ENCODE measurements at places on chromosomes 6 and 20. TPM values are rescaled to one million over a fixed set of nuclear protein-coding genes. Genes with fewer than 3 reads are reported as not detected.

- no peaks in the 10 kb centered on the region for H3K36me3 ChIP-seq
- peaks cover 10% of the 10 kb centered on the region for H3K4me1 ChIP-seq
- H3K27me3 ChIP-seq, result peaks cover 9% of the 10 kb centered on the region
Measured at GRCh38 chr20:62376112-62377063, 9.3 kb upstream of the LAMA5 start.

DNA sequence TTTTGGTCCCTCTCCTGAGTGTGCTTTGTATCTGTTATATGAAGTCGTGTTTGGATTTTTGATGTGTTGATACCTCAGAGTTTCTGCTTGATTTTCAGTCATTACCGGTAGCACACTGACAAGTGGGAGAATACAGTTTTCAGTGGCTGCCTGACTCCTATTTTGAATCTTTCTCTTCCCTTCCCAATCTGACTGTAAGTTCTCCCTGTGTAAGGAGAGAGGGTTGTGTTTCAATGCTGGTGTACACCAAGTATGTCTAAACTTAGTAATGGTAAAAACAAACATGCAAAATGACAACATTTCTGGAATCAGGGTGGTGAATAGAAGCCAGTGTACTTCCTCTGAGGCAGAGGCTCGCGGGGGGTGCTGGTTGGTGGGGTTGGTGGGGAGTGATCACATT is 103.4 kb downstream of the HIVEP1 start:
- H3K36me3 ChIP-seq, result peaks cover under 1% of the 10 kb centered on the region
- no peak overlapping the region for H3K4me3 ChIP-seq
- H3K27ac ChIP-seq, result no peak overlapping the region
- H3K4me1 ChIP-seq, result peaks cover 15% of the 10 kb centered on the region
- no peak for DNase-seq
- H3K27me3 ChIP-seq, result no peaks in the 10 kb centered on the region

DNA sequence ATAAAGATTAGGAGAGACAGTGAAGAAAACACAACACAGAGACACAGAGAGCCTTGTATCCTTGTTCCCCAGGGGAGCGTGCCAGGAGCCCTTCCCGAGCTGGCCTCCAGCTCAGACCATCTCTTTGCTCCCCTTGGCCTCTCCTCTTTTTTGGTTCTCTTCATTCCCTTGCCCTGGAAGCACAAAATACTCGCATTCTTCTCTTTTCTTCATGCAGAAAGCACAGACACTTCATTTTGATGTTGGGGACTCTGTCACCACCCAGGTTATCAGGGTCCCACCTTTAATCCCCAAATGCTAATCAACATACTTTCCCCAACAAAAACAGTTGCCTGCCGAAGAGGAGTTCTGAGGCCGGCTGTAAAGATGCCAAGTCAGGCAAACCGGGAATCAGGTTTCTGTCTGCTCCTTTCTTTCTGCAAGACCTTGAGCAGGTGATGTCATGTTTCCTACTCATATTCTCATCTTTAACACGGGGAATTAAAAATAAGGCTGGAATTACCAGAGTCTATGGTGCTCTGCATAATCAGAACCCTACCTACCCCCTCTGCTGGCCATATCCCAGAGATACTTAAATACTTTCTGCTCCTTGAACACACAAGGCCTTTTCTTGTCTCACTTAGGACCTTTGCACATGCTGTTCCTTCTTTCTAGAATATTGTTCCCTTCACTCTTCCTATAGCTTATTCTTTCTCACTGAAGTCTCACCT is 21.7 kb downstream of the TGM6 start:
- no peaks in the 10 kb centered on the region for H3K36me3 ChIP-seq
- no peak overlapping the region for H3K27ac ChIP-seq
- H3K4me1 ChIP-seq, result no peaks in the 10 kb centered on the region
- H3K27me3 ChIP-seq, result peaks cover 3% of the 10 kb centered on the region
- H3K4me3 ChIP-seq, result no peak overlapping the region

- no peak overlapping the region for H3K4me3 ChIP-seq
- H3K36me3 ChIP-seq, result no peaks in the 10 kb centered on the region
- DNase-seq, result no peak
- H3K27me3 ChIP-seq, result no peaks in the 10 kb centered on the region
- H3K4me1 ChIP-seq, result peaks cover 5% of the 10 kb centered on the region
Measured at GRCh38 chr6:34897130-34897529, 8.1 kb downstream of the ANKS1A start.

GRCh38 chr6:71446470-71446869 is 157.9 kb downstream of the OGFRL1 start:
- H3K36me3 ChIP-seq, result no peaks in the 10 kb centered on the region
- H3K27ac ChIP-seq, result no peak overlapping the region
- no peaks in the 10 kb centered on the region for H3K27me3 ChIP-seq
- H3K4me3 ChIP-seq, result no peak overlapping the region

- DNase-seq, result peak; percentile 4
- H3K4me1 ChIP-seq, result no peaks in the 10 kb centered on the region
- H3K36me3 ChIP-seq, result no peaks in the 10 kb centered on the region
- no peak overlapping the region for H3K4me3 ChIP-seq
Measured at GRCh38 chr6:114735025-114735735, 392.4 kb upstream of the HS3ST5 start.

- DNase-seq, result no peak
- no peak overlapping the region for H3K27ac ChIP-seq
- H3K4me3 ChIP-seq, result no peak overlapping the region
- no peaks in the 10 kb centered on the region for H3K36me3 ChIP-seq
Measured at GRCh38 chr6:85163156-85164080, 286.5 kb upstream of the NT5E start.

- peaks cover 58% of the 10 kb centered on the region for H3K27me3 ChIP-seq
- peaks cover 19% of the 10 kb centered on the region for H3K4me1 ChIP-seq
- peak; percentile 83 for DNase-seq
- no peak overlapping the region for H3K4me3 ChIP-seq
- H3K27ac ChIP-seq, result no peak overlapping the region
Measured at GRCh38 chr20:37911838-37912281, 8.9 kb downstream of the VSTM2L start.

GRCh38 chr6:1233924-1234323 is 78.0 kb upstream of the FOXQ1 start:
- no peak for DNase-seq
- peaks cover 13% of the 10 kb centered on the region for H3K27me3 ChIP-seq
- no peak overlapping the region for H3K4me3 ChIP-seq

GRCh38 chr6:51842061-51842803 is 245.2 kb downstream of the PKHD1 start:
- no peaks in the 10 kb centered on the region for H3K36me3 ChIP-seq
- no peaks in the 10 kb centered on the region for H3K27me3 ChIP-seq
- no peak overlapping the region for H3K4me3 ChIP-seq

DNA sequence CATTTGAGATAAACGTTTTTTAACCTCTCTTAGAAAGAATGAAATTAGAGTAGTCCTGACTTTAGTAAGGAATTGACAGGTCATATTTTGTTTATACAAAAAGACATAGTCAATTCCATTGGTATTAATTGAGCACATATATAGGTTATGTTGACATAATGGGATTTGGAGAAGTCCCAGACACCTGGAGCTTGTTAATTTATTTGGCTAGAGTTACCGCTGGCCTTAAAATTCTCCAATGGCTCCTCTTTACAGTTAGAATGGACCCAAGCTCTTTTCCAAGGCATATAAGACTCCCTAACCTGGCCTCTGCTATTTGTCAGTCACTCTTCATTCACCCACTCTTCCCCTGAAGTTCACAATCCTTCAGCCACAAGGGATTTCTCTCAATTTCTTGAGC is 221.3 kb downstream of the CBLN4 start:
- H3K27ac ChIP-seq, result no peak overlapping the region
- no peaks in the 10 kb centered on the region for H3K36me3 ChIP-seq
- H3K27me3 ChIP-seq, result no peaks in the 10 kb centered on the region
- no peaks in the 10 kb centered on the region for H3K4me1 ChIP-seq

- no peak overlapping the region for H3K4me3 ChIP-seq
- no peaks in the 10 kb centered on the region for H3K4me1 ChIP-seq
- peaks cover 19% of the 10 kb centered on the region for H3K27me3 ChIP-seq
- H3K27ac ChIP-seq, result no peak overlapping the region
- H3K36me3 ChIP-seq, result no peaks in the 10 kb centered on the region
Measured at GRCh38 chr6:44593539-44593944, 206.0 kb downstream of the CDC5L start.

- H3K27ac ChIP-seq, result no peak overlapping the region
- no peaks in the 10 kb centered on the region for H3K4me1 ChIP-seq
- DNase-seq, result no peak
- no peaks in the 10 kb centered on the region for H3K27me3 ChIP-seq
- no peaks in the 10 kb centered on the region for H3K36me3 ChIP-seq
Measured at GRCh38 chr6:133218852-133219251, 22.3 kb upstream of the EYA4 start.

GRCh38 chr6:12578751-12579150 is 137.8 kb upstream of the PHACTR1 start:
- DNase-seq, result peak; percentile 81
- H3K4me1 ChIP-seq, result peaks cover 22% of the 10 kb centered on the region
- H3K27ac ChIP-seq, result peak overlapping the region; percentile 42
- H3K4me3 ChIP-seq, result no peak overlapping the region

- no peaks in the 10 kb centered on the region for H3K36me3 ChIP-seq
- H3K27me3 ChIP-seq, result no peaks in the 10 kb centered on the region
- H3K4me1 ChIP-seq, result no peaks in the 10 kb centered on the region
- DNase-seq, result no peak
- H3K27ac ChIP-seq, result no peak overlapping the region
Measured at GRCh38 chr6:48917233-48917632, 545.8 kb downstream of the MMUT start.

Gene TBXT
- total RNA-seq, result not detected

GRCh38 chr6:2957696-2958330 is 13.6 kb downstream of the SERPINB6 start:
- H3K27ac ChIP-seq, result no peak overlapping the region
- H3K4me1 ChIP-seq, result peaks cover 34% of the 10 kb centered on the region
- H3K27me3 ChIP-seq, result no peaks in the 10 kb centered on the region
- no peak for DNase-seq

DNA sequence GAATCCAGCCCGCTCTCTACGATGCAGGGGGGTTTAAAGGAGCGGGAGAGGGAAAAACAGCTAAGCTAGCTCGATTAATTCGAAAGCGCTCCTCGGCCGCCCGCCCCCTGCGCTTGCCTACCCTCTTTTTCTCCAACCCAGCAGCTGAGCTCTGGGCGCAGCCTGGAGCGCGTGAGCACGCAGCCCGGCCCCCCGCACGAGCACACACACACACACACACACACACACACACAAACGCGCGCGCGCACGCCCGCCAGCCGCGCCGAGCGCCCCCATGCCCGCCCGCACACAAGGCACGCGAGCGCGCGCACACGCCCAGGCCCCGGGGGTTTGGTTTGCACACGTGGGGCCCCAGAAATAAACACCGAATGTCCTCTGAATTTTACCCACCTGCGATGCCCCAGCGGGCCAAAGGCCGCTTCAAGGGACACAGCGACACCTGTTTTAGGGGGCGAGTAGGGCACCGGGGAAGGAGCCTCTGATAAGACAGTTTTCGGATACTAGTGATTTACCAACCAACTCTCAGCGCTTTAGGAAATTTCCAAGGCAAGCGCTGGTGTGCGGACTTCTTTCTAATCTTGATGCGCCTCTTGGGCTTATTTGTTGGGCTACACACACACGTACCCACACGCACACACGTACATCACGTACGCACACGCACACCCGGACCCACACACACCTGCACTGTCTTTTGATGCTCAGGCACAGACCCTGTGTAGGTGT is 802 bp upstream of the NRN1 start:
- peak; percentile 85 for DNase-seq
- peaks cover 9% of the 10 kb centered on the region for H3K4me1 ChIP-seq
- H3K27me3 ChIP-seq, result peaks cover 58% of the 10 kb centered on the region

GRCh38 chr20:14470977-14471661 is 133.7 kb upstream of the FLRT3 start:
- H3K27me3 ChIP-seq, result no peaks in the 10 kb centered on the region
- H3K27ac ChIP-seq, result no peak overlapping the region
- no peak overlapping the region for H3K4me3 ChIP-seq
- DNase-seq, result peak; percentile 22
- H3K4me1 ChIP-seq, result no peaks in the 10 kb centered on the region

- H3K4me3 ChIP-seq, result no peak overlapping the region
- DNase-seq, result peak; percentile 48
- H3K27me3 ChIP-seq, result no peaks in the 10 kb centered on the region
- H3K4me1 ChIP-seq, result peaks cover 11% of the 10 kb centered on the region
- no peaks in the 10 kb centered on the region for H3K36me3 ChIP-seq
Measured at GRCh38 chr6:56259234-56260077, 12.1 kb upstream of the COL21A1 start.

DNA sequence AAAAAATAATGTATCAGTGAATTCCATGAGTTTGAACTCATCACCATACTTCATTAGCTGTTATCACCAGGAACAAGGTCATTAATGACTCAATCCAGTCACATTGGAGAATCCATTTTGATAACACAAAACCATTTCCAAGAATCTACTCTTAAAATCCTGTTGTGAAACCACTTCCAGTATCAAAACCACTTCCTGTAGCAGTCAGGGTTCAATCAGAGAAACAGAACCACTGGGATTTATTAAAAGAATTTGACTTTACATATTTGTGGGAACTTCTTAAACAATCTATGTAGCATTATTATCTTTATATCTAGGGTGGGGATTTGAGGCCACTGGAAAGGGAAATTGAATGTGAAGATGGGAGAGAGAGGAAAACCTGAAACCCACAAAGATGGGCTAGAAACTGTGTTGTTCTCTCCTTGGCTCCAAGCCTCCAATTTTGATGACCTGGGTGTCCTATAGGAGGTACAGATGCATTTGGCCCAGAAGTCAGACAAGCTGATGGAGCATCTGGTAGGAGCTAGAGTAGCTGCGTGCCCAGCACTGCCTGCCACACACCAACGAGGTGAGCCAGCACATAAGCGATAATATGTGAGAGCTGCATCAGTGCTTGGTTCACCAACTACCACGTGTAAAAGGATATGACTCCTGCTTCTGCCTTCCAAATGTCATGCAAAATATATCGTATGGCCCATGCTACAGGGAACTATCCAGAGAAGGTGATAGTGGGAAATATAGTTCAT is 117.0 kb downstream of the TMEM200A start:
- peak overlapping the region; percentile 54 for H3K27ac ChIP-seq
- no peak overlapping the region for H3K4me3 ChIP-seq
- no peaks in the 10 kb centered on the region for H3K36me3 ChIP-seq

DNA sequence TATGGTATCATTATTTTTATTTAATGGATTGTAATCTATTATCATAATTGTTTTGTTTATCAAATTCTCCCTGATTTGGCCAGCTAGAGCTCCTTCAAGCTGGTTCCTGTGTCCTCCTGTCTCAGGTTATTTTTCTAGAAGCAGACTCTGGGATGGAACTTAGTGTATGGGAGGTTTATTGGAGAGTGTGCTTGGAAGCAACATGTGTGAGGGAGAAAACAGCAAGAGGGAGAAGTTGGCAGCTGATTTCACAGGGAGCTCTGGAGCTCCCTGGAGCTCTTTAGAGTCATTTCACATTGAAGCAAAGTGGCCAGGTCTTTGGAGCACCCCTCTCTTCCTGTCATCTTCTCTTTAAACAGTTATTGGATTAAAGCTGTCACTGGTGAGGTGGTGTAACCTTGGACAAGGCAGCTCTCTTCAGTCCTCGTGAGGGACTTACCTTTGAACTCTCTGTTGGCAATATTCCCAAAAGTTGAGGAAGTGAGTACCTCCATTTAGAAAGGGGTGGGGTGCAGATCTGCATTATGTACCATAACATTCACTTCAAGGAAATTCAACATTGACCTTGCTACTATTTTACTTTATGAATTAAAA is 103.6 kb downstream of the PHF3 start:
- no peak overlapping the region for H3K4me3 ChIP-seq
- no peak for DNase-seq
- peaks cover 4% of the 10 kb centered on the region for H3K27me3 ChIP-seq
- H3K27ac ChIP-seq, result no peak overlapping the region
- H3K4me1 ChIP-seq, result peaks cover 6% of the 10 kb centered on the region

Gene DDX39B
- 240 TPM for total RNA-seq

GRCh38 chr6:24205020-24205492 is 79.0 kb downstream of the NRSN1 start:
- no peaks in the 10 kb centered on the region for H3K36me3 ChIP-seq
- no peak overlapping the region for H3K27ac ChIP-seq
- peak; percentile 86 for DNase-seq
- H3K4me1 ChIP-seq, result no peaks in the 10 kb centered on the region
- no peak overlapping the region for H3K4me3 ChIP-seq

Data from osteoblast (primary cell).